ENCODE measurements at places on chromosomes 4 and X.

- no peak for DNase-seq
Observed at GRCh38 chr4:126396703-126397102, 1081.9 kb downstream of the FAT4 start.

DNA sequence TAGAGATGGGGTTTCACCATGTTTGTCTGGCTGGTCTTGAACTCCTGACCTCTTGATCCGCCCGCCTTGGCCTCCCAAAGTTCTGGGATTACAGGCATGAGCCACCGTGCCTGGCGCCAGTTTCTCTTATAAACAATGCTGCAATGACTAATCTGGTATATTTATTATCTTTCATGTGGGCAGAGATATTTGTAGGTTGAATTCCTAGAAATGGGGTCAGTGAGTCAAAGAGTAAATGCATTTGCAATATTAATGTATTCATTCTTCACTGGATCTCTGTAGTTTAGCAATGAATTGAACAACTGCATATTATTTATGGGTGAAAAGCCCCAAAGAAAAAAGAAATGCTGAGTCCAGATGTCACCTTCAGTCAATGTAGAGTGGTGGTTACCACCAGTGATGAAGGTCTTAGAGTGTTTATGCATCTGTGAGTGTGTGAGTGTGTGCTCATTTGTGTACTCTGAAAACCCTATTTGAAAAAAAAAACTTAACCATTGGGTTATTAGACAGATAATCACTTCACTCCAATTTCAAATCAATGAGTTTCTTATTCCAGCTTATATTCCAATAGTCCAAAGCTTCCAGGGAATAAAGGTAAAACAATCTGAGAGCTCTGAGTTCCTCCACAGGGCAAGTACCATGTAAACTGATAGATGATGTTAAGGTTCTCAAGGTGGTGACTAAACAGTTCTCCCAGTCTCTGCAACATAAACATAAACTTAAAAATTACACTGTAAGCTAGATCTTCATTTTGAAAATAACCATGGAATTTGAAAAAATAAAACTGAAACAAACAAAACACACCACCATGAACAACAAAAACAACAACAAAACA lies 22.6 kb upstream of the CD38 start:
- DNase-seq, result peak; percentile 10

GRCh38 chr4:96383349-96383748 lies 543.5 kb downstream of the PDHA2 start:
- DNase-seq, result no peak

DNA sequence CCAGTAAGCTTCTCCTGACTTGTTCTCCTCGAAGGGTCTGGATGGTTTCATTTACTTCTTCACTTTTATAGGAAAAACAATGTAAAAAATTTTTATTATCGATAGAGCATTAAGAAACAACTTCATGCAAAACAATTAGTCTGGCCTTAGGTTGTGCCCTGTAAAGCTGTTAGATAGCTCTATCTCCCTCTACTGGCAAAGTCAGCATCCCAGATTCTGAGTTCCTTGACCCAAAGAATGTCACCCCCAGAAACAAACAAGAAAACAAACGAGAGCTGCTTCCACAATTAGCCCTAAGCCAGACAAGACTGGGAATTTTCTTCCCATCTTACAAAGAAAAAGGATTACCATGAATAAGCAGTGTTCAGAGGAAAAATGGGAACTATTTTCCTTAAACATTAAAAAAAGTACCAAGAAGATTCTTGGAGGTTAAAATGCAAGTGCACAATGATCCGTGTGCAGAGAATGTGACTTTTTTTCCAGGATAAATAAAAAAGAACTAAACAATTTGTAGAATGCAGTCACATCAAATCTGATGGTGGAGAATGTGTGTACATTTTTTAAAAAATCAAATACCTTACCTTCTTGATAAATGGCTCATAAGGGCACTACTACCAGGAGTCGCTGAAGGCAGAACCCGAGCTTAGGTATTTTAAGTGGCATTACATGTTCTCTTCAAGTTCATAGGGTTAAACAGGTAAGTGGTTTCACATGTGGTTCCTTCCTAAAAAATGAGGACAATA lies 293.2 kb downstream of the FBXO8 start:
- no peak for DNase-seq

- no peak for DNase-seq
Observed at GRCh38 chr4:3759236-3759635, 6.9 kb upstream of the ADRA2C start.

GRCh38 chr4:71765821-71766383 lies 18.0 kb downstream of the GC start:
- no peak for DNase-seq

DNA sequence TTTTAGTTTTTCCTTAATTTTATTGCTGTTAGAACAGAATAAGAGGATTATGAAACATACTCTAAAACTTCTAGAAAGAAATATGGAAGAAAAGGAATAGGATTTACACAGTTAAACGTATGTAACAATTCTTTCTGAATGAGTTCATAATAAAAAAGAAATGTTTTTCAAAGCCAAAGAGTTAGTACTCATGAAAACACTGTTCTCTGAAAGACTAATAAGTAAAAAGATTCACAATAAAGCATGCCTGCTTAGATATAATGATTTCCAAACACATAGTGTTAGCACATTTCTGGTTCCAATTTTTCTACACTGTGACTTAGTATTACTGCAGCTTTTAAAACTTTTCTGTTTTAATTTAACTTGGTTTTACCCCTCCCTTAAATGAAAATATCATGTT lies 49.8 kb upstream of the PRSS48 start:
- no peak for DNase-seq

DNA sequence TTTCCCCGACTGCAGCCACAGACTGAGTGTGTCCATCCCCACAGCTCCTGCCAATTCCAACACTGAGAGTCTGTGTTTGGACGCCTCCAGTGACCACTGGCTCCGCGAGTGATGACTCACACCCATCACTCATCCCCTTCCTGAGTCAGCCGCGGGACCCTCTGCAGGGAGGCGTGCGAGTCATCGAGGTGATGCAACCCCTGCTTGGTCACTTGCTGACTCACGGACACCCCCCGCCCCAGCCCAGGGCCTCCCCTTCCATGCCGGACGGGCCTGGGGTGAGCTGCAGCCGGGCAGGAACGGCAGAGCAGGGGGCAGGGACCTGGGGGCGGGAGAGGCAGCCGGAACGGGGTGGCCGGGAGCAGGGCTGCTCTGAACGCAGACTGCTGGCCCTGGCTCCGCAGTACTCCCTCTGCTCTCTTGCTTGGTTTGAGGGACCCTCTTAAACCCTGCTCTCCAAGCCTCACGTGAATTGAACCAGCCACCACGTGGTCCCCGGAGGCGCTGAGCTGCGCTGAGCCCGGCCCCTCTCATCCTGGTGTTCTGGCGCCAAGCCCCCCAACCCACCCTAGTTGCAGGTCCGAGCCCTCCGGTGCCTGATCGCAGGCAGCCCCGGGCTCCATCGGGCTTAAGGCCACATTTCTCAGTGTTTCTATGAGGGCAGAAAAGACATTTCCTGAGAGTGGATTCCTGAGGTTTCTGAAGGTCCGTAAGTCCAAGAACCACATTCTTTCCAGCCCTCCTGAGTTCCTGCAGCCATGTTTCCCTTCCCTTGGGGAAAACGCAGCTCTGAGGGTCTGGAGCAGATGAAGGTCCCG lies 32.4 kb downstream of the FGFRL1 start:
- DNase-seq, result no peak

DNA sequence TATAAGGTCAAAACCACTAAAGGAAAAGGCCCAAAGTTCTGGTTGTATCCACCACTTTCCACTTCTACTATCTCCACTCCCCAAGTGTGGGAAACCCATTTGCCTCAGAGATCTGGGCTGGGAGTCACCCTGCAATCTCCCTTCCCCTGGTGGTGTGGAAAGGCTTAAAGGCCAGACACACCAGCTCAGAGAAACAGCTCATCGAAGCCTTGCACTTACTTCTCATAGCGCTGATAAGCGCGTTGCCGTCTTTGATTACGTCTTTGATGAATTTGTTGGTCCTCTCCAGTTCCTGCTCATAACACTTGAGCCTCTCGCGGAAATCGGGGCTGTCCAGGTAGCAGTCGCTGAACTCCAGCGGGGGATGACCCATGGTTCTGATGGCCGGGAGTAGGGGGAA lies 647 bp downstream of the OPHN1 start:
- DNase-seq, result no peak

DNA sequence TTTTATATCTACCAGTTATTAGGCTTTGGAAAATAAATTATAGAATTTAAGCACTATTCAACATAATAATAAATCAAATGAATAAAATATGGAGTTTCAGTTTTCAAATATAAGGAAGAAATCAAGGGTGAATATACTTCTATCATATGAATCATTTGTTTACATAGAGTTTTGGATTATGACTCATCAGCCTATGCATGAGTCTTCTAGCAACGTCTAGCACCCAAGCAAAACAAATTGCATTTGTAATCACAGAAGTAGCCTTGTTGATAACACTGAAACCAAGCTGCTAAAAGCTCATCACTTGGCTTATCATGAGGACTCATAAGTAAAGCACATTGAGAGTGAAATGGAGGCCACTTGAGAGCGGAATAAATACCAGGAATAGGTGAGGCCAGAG lies 434.6 kb downstream of the PCDH11X start:
- DNase-seq, result no peak

- DNase-seq, result no peak
Observed at GRCh38 chrX:77415161-77415560, 32.0 kb upstream of the FGF16 start.

DNA sequence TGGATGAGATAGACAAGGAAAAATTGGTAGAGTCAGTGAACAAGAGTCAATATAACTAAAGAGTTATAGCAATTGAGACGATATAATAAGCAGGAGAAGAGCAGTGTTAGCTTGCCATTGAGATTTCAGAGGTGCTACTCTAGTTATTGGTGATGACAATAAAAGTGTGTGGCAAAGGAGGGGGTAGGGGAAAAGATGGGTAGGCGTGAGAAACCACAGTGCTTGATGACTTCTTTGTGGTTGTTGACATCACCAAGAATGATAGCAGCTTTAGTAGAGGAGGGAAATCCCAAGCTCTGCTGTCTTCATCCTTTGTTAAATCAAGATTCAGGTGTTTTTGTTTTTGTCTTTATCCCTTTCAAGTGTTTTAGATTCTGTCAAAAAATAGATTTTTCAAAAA lies 179.9 kb upstream of the PPP3CA start:
- peak; percentile 65 for DNase-seq

GRCh38 chrX:119238557-119238956 lies 2.5 kb downstream of the PGRMC1 start:
- no peak for DNase-seq

DNA sequence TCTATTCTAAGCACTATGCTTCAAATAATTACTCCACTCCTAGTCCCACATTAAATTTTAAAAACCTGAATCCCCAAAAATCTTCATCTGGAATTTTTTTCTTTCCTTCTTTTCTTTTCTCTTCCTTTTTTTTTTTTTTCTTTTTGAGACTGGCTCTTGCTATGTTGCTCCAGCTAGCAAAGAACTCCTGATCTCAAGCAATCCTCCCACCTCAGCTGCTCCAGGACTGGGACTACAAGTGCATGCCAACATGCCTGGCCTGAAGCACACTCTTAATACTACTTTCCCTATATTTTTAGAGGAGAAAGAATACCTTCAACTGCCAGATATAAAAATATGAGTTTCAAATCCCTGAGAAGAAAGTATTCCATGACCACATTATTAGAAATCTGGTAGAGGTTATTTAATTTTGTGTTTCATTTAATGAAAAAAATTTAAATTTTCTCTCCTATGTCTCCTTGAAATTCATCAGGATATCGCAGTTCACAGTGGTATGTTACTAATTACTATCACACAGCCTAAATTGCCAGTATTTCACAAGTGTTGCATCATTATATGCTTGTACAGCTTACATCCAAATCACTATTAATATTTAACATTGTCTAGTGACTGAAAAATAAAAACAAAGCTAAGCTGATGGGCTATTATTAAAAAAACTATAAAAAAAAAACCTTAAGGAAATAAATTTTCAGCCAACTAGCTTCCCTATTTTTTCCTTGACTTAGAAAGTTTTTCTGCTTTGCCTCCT lies 227.8 kb downstream of the NAF1 start:
- no peak for DNase-seq

- DNase-seq, result no peak
Observed at GRCh38 chrX:130915302-130915701, 12.3 kb upstream of the ENOX2 start.

GRCh38 chrX:154751669-154752271 lies 893 bp upstream of the GAB3 start:
- DNase-seq, result no peak

DNA sequence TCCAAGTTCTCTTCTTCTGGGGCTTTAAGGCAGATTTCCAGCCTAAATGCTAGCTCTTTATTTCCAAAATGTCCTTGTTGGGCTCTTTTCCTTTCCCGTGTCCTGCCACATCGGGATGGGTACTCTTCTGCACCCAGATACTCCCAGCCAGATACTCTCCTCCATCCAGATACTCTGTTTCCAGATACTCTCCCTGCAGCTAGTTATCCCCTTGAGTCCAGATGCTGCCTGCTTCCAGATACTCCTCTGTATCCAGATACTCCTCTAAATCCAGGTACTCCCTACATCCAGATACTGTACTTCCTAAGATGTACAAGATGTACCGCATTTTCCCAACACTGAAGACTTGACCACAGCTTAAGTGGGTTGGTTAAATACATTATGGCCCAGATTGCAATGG lies 10.5 kb upstream of the XG start:
- DNase-seq, result no peak

- DNase-seq, result no peak
Observed at GRCh38 chrX:107537815-107538214, 88.4 kb downstream of the FRMPD3 start.

DNA sequence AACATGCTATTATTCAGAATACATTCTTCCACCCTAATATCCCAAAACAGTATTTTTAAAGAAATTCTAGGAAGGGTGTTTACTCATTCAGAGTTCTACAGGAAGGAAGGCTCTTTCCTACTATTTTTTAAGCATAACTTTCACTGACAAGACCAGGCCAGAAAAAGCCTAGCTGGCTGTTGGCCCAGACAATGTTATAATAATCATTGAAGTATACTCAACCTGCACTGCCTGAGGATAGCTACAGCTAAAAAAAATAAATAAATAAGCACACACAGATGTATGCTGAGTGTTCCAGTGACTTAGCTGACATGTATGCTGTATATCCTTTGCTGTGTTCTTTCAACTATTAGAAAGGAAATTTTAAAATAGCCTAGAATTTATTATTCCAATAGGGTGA lies 145.8 kb upstream of the SPRY1 start:
- DNase-seq, result no peak

GRCh38 chr4:139921429-139922184 lies 232.4 kb downstream of the MAML3 start:
- no peak for DNase-seq

GRCh38 chrX:153701706-153702105 lies 14.0 kb downstream of the SLC6A8 start:
- DNase-seq, result no peak

GRCh38 chr4:172919269-172919668 lies 249.3 kb upstream of the GALNT7 start:
- no peak for DNase-seq

DNA sequence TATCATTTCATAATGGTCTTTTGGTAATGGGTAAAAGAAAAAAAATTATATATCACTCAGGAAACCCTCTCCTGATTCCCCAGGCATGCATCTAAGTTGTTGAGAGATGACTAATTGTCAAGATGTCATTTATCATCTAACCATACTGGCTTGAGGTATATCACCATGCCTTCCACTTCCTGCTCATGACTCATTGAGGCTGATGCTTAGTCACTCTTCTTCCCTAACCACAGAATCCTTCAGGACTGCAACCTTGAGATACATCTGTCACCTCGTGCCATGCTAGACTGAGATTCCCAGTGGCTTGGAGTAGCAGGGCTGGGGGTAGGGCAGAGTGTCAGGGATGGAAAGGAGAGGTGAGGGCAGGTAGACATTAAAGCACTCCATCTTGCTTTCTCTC lies 782.5 kb upstream of the INTU start:
- DNase-seq, result no peak

- DNase-seq, result no peak
Observed at GRCh38 chr4:26367811-26368210, 47.0 kb downstream of the RBPJ start.

Data from CD4-positive, CD25-positive, alpha-beta regulatory T cell (primary cell).